ENCODE measurements at places on chromosomes 1 and 21.
A peak's percentile ranks its signal among the peaks of the same experiment; 100 is the strongest.

DNA sequence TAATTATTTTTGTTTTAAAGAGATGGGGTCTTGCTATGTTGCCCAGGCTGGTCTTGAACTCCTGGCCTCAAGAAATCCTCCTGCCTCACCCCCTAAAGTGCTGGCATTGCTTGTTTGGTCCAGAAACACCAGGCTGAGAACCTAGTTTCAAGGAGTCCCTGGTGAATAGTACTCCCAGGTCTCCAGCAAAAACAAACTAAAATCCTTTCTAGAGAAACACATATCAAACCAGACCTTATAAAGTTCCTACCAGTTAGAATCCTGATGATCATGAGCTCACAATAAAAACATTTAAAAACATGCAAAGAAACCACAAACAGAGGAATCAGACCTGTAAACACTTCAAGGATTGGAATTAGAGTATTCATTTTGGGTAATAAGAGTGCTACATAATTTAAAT, 34.4 kb upstream of the PADI1 start:
- DNase-seq, result peak; percentile 44

DNA sequence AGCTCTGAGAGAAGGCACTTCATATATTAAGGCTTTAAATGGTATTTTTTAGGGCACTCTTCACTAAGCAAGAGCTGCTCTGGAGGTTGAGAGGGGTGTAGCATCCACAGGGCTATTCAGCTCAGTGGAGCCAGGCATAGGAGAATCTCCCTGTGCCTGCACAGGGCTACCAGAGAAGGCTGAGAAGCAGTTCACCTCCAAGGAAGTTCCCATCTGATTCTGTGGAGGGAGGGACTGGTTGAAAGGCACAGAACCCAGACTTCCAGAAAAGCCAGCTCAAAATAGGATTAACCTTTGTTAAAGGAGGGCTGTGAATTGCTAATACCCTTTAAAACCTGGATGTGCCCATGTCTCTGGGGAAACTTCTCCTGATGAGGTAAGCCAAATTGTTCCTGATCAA, 304.5 kb downstream of the TTLL7 start:
- DNase-seq, result no peak

GRCh38 chr1:10680487-10680886, 116.0 kb downstream of the CASZ1 start:
- DNase-seq, result no peak

DNA sequence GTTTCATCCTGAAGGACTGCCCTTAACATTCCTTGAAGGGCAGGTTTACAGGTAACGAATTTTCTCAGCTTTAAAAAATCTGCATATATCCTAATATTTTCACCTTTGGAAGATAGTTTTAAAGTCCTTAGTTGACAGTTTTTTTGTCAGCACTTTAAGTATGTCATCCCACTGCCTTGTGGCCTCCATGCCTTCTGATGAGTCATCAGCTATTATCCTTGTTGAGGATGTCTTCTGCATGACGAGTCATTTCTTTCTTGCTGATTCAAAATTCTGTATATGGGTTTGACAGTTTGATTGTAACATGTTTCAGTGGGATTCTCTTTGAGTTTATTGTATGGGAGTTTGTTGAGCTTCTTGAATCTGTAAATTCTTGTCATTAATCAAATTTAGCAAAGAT, 500.6 kb downstream of the DISC1 start:
- DNase-seq, result peak; percentile 34

DNA sequence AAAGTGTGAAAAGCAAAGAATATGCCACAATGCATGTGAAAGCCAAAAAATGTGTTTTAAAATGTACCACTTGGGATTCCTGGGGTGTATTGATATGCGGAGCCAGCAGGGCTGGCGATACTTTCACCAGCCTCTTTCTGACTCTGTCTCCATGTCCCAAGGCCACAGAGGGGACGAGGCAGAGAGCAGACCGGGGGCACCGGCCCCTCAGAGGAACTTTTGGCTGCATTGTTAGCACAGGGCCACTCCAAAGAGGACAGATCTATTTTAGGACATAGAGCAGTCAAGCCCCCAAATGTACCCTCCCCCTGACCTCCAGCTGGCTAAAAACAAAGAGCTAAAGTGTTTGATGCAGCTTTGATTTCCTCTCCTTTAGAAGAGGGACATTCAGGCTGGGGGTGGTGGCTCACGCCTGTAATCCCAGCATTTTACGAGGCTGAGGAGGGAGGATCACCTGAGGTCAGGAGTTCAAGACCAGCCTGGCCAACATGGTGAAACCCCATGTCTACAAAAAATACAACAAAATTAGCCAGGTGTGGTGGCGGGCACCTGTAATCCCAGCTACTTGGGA, 25.6 kb upstream of the ZNF436 start:
- DNase-seq, result no peak

- DNase-seq, result no peak
Measured at GRCh38 chr1:29384496-29385015, 148.2 kb downstream of the PTPRU start.

DNA sequence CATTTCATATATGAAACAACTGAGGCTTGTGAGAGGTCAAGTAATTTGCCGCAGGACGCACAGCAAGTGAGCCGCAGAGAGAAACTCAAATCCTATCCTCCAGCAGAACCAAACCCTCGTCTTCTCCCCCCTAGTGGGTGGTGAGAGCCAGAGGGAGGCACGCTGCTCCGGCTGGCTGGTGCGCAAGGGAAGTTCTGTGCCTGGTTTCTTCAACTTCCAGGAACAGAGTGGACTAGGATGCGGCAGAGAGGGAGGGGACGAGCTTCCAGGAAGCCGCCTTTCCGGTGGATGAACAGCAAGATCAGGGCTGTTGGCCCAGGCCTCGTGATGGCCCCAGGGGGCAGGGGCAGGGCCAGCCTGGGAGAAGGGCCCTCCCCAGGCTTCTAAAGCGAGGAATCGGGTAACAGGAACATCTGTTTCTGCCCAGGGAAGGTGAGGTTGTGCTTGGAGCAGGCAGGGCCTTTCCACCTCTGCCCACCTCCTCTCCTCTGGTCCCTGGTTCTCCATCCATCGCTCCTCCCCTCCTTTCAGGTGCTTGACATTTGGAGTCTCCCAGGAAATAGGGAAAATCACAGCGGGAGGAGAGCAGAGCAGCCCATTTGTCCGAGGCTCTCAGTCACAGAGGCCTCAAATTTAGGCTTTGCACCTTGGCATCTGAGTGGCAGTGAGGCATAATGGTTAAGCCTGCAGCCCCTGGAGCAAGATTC, 16.8 kb upstream of the PDIK1L start:
- no peak for DNase-seq

DNA sequence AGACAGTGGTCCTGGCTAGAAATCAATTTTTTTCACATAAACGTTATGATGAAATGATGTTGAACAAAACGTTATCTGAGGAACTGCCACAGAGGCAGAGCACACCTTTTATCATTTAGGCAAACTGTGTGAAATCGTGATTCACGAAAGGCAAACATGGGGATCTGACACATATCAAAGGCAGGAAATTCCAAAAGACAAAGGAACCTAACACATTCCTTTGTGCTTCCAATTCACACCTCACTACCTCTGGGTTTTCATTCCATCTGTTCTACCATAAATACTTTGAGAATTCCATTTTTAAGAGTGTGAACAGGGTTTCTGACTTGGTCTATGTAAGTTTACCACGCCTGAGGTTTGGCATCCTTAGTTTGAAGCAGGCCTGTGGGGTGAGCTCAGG, 119.5 kb upstream of the KRTAP19-8 start:
- DNase-seq, result no peak

DNA sequence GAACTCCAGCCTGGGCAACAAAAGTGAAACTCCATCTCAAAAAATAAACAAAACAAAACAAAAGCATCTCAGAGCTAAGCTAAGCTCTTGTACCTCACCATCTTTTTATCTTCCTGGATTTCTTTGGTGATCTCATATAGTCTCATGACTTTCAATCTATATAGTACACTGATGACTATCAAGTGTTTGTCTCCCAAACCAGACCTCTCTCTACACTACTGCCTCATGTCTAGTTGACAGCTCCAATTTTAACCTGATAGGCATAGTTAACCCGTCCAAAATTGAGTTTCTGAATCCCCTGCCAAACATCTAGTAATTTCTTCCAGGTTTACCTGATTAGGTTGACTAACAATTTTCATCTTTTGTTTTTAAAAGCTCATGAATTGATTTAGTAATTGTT, 151.7 kb downstream of the COP1 start:
- no peak for DNase-seq

- DNase-seq, result no peak
Measured at GRCh38 chr1:113905435-113905861, 322 bp downstream of the DCLRE1B start.

GRCh38 chr1:230105754-230106625, 39.0 kb downstream of the GALNT2 start:
- DNase-seq, result no peak

GRCh38 chr1:201381130-201381529, 3.6 kb upstream of the TNNT2 start:
- no peak for DNase-seq

- no peak for DNase-seq
Measured at GRCh38 chr1:244893836-244894235, 29.5 kb upstream of the HNRNPU start.

DNA sequence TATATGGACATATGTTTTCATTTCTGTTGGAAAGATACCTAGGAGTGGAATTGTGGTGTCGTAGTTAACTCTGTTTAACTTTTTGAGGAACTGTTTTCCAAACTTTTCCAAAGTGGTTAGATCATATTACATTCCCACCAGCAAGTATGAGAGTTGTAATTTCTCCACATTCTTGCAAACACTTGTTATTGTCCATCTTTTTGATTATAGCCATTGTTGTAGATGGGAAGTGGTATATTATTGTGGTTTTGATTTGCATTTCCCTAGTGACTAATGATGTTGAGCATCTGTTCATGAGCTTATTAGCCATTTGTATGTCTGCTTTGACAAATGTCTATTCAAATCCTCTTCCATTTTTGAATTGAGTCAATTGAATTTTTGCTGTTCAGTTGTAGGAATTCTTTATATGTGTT, 19.8 kb downstream of the CAMTA1 start:
- DNase-seq, result no peak

DNA sequence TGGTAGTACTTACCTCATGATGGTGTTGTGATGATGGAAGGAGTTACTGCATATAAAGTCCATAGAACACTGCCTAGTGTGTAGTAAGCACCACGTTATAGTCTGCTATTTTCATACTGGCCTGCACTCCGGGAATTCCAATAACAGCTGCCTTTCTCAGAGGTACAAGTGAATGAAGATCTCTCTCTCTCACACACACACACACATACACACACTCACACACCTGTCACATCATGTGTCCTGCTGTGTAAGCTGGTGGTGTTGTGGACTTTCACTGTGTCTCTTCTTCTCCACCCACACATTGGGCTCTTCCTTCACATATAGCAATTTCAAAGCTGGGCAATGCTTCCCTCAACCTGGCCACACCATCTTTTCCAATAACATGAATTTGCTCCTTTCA, 33.4 kb upstream of the ST6GALNAC5 start:
- DNase-seq, result no peak

DNA sequence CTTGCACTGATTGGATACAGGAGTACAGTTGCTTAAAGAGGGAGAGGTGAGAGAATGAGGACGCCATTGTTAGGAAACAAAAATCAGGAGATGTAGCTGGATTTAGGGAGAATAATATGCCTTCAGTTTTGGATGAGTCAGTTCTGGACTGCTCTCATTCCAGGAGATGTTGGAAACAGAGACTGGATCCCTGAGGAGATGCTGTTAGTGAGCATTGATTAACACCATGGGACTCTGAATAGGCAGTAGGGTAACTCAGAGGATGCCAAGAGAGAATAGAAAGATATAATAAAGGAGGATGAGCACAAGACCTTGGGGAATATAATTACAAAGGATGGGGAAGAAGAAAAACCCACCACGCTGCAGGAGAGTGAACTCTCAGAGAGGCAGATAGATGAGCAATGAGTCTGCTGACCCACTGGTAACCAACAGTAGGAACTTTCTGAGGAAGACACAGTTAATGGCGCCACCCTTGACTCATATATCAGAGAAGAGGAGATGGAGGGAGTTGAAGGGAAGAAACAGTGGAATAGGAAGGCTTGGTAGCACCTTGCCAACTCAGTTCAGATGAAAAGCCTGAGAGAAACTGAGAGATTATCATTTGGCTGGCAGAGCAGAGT, 10.5 kb downstream of the KCNJ15 start:
- no peak for DNase-seq

GRCh38 chr1:161932668-161933067, 91.0 kb downstream of the OLFML2B start:
- no peak for DNase-seq

DNA sequence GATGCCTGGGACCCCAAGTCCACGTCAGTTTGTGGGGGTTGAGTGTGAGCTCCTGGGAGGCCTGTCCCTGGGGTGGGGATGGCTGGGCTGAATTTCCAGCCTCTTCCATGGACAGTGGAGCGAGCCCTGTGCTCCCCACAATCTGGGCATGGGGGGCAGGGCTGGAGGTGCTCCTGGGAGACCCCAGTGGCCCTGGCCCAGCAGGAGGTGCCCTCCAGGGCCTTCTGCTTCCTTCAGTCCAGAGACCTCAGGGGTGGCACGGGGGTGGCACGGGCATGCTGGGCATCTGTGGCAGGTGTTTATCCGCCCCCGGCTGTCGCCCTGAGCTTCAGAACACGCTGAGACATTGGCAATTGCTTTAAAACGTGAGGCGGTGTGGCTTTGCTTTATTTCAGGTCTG, 40.9 kb downstream of the MORN1 start:
- DNase-seq, result no peak

GRCh38 chr1:53582211-53583020, 123.2 kb downstream of the DMRTB1 start:
- DNase-seq, result no peak

DNA sequence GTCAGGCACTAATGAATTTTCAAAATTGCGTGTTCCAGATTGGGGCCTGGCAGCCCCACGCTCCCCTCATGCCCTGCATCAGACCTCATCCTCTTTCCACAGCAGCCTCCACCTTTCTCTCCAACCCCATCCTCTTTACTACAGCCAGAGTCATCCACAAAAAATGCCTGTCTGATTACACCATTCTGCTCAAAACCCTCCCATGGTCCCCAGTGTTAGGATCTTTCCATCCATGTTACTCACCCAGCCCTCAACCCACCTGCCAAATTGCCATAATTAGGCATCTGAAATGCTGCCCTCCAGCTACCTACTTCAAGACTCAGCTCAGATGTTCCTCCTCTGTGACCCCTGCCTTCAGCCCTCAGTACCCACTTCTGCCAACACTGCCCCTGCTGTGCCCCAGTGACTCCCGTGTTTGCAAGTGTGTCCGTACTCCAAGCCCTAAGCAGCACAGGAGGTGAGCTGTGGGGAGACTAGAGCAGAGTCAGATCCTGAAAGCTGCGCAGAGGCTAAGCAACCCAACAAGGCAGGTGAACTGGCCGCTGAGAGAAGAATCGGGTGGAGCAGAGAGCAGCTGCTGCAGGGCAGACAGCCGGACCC, 715 bp upstream of the ARTN start:
- no peak for DNase-seq

GRCh38 chr1:205950280-205950679, 7.0 kb upstream of the SLC26A9 start:
- DNase-seq, result no peak

- no peak for DNase-seq
Measured at GRCh38 chr1:25099343-25099951, 132.9 kb downstream of the SYF2 start.

DNA sequence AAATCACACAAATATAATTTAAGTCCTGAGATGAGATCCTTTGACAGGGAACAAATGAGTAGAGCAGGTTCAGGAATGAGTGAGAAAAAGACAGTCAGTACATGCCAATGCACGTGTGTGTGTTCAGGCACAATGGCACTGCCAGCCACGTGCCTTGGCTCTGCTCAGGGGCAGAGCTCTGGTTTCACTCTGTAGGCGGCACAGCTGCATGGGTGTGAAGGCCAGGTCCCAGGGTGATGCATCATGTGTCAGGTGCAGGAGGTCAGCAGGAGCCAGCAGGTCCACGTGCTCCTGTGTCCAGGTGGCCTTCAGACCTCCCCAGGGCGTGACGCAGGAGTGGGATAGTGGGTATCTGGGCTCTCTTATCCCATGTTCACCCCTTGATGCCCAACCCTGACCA, 386.1 kb downstream of the KCNH1 start:
- no peak for DNase-seq

Measured in AG04450 (cell line).